ENCODE measurements at places on chromosomes 2 and 18. TPM values are rescaled to one million over a fixed set of nuclear protein-coding genes. Genes with fewer than 3 reads are reported as not detected.

GRCh38 chr2:206260188-206261012 is 14.1 kb upstream of the ZDBF2 start:
- ATAC-seq, result peak; percentile 43

GRCh38 chr18:35500113-35500512 is 2.4 kb upstream of the INO80C start:
- no peak for ATAC-seq

DNA sequence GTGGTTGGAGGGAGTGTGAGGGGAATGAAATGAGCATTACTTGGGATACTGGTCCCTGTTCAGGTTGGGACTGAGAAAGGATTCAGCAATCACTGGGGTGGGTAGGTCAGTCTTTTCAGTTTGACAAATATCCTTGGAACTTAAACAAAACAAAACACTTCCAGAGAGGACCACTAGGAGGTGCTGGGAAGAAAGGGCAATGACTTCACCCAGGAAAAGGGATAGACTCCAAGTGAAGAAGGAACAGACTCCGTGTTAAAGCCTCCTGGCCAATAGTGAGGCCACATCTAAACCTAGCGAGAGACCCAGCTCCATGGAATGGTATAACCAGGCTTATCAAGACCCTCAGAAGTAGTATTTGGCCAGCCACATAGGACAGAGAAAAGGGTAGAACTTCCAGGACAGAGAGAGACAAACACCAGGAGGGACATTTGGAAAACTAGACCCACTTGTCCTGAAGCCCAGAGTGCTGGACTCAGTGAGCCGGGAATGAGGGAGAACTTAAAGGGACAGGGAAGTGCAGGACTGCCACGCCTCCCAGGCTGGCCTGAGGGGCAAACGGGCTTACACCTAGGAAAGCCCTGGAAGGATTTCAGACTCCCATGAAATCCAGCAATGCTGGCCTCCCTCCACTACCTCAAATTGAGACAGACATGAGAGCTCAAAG is 19.6 kb upstream of the KCNG3 start:
- ATAC-seq, result no peak

DNA sequence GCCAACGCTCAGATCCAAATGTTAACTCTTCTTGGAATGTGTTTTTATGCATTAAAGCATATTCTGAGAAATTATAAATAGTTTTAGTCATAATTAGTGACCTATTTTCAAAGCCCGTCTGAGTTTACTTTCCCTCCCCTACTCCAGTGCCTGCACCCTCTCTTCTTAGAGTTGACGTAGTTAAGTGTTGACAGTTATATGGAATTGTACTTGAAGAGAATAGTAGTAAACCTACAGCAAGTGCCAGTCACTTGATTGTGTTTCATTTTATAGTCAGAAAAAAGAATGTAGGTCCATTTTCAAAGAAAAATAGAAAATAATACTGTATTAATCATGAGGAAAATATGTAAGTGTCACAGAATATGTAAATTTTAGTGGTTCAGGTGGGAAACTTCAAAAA is 41.2 kb downstream of the ZCCHC2 start:
- ATAC-seq, result no peak

DNA sequence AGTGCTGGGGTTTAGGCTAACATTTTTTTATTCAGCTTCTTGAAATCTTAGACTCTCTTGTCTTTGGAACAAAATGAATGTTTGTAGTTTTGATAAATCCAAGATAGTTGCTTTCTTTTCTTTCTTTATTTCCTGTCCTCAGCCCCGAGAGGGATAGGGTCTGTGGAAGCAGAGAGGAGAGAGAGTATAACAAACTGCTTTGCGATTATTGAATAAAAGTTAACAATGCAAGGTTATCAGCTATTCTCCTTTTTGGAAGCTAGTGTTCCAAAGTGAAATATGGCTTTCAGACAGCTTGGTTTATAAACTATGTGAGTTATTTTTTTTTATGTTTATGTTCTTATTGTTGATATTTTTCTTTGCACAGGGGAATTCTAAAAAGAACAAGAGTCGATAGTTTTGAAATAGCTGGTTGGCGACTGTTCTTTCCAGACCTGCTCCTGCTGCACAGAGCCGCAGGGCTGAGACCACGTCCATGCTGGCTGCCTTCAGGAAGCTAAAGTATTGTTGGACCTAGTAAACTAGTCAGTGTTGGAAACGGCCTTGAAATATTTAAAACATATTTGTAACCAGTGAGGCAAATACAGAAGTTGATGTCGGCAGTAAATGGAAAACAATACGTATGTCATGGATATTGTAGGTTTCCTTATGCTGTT is 15.5 kb upstream of the STON1 start:
- ATAC-seq, result no peak

DNA sequence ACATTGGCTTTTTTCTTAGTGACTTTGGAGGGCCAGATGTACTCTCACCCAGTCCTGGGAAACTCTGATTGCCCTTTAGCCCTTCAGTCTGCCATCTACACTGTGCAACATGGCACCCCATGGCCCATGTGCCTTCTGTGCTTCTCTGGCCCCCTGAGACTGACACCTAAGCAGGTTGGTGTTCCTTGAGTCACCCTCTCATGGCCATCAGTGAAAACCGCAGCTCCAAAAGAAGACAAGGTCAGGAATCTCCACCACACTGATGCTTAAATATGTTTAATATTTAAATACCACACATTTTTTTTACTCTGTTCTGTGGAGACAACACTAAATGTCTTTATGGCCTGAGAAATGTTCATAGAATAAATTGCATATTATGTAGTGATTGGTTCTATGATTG is 23.9 kb downstream of the DCC start:
- ATAC-seq, result no peak

GRCh38 chr2:183219888-183220287 is 95.6 kb downstream of the NUP35 start:
- ATAC-seq, result no peak

CYP27C1 gene
- total RNA-seq, result not detected

GULP1 gene
- not detected for total RNA-seq

CPO gene
- not detected for total RNA-seq

BIRC6 gene
- 114 TPM for total RNA-seq

ITGB6 gene
- total RNA-seq, result not detected

ARID5A gene
- 252 TPM for total RNA-seq

CHCHD5 gene
- total RNA-seq, result 25.2 TPM

All from activated T-helper 17 cell treated with anti-CD3 and anti-CD28 coated beads, Interleukin-2, amount 50 U/mL, for 72 hours (primary cell).